Stimulated activated CD4-positive, alpha-beta T cell treated with anti-CD3 and anti-CD28 coated beads, Interleukin-4, amount 100 ng/mL, for 1 hour (primary cell): ENCODE measurements at places on chromosomes 16 and 17.

DNA sequence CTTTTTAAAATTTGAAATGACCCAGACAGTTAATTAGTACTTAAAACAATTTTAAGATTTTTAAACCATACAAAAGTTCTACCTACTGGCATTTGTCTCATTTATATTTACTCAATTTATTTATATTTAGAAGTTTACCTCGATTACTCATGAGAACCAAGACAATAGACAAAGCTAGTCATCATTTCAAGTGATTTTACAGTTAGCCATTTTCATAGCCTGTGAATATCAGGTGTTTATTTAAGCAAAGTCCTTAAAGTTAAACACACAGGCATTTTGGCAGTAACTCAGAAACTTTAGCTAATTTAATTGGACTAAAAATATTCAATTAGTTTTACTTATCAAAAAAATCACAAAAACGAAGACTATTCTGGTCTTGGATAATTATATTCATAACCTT is 101.6 kb upstream of the KIF2B start:
- DNase-seq: no peak

GRCh38 chr17:73042809-73043685 is 49.4 kb downstream of the SLC39A11 start:
- no peak for DNase-seq

DNA sequence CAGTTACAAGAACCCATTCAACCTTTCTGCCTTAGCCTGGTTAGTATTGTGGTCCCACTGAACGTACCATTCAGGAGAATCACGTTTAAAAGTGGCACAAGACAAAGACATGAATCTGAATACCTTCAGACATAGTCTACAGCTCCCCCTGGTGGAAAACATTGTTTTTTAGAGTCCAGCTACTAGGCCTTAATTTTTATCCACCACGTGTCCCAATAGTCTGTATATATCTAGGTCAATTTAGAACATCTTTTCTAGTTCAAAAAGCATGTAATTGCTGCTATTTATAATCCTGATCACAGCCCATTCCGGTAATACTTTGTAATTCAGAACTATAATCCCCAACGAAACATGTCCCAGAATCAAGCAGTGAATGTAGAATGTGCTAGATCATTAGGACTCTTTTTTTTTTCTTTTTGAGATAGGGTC is 13.7 kb upstream of the GUCY2D start:
- no peak for DNase-seq

GRCh38 chr17:82913304-82914043 is 73.7 kb upstream of the ZNF750 start:
- DNase-seq: no peak

DNA sequence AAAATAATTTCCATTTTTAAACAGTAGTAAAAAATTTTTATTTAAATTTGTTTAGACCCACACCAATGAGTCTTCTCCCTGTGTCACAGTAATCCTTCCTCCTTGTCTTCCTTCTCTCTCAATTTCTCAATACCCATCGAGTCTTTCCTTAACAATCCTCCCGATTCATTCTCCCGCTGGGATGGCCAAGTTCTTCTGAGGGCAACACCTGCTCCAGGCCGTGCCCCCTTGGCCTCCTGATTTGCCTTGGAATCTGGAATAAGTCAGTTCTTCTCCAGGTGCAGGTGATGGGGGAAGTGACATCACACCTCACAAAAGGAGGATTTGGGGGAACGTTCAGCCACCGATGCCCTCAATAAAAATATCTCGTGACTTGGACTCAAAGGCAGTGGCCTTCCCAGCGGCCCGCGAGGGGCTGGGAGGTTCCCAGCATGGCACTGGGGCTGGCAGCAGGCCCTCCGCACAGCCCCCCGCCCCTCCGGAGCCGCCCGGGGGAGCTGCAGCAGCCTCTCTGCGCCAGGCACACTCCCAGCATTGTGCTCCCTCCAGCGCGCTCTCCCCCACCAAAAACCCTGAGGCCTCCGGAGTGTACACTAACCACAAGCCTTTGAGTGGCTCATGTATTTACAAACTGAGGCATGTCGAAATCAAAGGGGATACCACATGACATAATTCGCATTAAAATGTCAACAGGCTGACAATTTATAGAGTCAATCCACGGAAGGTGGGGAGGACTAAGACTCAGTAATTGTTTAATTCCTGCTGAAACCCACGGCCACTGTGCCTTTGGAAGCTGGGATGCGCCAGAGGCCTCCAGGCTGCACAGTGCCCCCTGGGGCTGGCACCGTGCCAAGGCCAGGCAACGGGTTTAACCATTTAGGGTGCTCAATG is 120.5 kb downstream of the ZFHX3 start:
- no peak for DNase-seq

DNA sequence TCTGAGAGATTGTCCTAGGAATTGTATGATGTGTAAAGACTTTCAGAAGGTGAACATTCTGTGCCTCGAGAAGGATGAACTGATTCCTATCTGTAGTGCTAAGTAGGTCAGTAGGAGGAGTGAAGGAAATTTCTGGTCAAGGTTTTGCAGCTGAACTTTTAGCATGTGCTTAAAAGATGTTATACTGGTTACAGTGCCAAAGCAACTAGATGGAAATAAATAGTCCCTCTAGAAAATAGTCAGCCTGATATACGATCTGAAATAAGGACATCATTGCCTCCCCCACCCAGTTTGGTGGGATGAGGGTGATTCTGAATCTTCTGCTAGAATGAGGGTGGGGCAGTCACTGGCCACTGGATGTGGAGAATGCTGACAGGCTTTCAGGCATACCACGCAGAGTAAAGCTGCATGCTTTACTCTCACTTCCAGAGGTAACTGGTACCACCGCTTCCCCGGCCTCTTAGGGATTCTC is 57.2 kb upstream of the VPS4A start:
- no peak for DNase-seq

DNA sequence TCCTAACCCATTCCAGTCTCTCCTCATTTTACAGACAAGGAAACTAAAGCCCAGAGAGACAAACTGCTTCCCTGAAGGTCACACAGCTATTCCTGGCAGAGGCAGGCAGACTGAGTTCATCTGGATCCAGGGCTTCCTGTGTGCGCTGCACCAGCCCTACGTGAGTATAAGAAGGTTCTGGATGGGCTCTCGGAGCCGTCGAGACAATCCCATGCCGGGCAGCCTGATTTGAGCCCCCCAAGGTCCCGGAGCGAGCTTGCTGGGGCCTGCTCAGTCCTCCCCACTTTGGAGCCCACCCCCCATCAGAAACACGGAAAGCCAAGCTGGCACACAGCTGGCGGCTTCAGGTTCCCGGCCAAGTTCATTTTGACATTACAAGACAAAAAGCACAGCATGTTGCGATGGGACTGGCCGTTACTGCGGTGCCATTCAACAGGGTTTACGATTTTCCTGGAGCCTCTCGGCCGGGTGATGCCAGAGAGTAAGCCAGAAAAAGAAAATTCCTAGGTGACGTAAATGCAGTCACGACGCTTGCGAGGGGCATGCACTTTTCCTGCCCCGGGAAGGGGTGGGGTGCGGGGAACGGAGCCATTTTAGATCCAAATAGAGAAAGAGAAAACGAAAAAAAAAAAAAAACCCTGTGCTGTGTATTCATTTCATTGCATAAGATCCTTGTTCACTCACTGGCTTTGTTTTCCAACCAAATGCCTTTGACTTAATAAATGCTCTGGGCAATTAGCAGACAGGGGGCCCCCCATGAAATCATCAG is 167.1 kb upstream of the FOXF1 start:
- no peak for DNase-seq

GRCh38 chr17:68526548-68526947 is 14.3 kb downstream of the PRKAR1A start:
- DNase-seq: no peak

- DNase-seq: no peak
Observed at GRCh38 chr17:71402661-71403141, 718.1 kb upstream of the SOX9 start.

DNA sequence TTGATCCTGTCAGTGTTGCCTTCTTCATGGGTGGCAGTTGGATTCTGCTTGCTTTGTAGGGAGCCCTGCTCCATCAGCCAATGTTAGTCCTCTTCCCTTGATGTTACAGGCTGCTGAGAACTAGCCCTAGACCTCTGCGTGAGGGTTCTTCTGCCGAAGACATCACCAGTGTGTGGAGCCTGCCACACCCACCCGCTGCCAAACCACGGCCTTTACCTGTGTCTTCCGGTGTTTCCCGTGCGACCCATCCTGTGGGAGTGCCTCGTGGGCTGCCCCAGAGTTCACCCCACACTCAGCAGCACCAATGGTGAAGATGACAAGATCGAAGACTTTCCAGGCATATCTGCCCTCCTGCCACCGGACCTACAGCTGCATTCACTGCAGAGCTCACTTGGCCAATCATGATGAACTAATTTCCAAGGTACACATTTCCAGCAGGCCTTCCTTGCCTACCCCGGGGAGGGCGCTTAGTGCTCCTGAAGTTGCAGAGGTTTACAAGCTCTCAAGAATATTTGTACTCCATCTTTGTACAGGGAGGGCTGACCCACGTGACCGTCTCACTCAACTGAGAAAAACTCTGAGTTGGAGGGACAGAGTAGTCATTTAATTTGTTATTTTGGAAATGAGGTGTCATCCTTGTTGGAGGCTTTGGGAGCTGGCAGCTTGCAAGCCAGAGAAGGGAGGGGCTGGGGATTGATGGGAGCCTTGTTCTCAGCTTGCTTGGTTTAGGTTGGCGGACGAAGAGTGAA is 21.8 kb downstream of the YPEL2 start:
- DNase-seq: no peak

DNA sequence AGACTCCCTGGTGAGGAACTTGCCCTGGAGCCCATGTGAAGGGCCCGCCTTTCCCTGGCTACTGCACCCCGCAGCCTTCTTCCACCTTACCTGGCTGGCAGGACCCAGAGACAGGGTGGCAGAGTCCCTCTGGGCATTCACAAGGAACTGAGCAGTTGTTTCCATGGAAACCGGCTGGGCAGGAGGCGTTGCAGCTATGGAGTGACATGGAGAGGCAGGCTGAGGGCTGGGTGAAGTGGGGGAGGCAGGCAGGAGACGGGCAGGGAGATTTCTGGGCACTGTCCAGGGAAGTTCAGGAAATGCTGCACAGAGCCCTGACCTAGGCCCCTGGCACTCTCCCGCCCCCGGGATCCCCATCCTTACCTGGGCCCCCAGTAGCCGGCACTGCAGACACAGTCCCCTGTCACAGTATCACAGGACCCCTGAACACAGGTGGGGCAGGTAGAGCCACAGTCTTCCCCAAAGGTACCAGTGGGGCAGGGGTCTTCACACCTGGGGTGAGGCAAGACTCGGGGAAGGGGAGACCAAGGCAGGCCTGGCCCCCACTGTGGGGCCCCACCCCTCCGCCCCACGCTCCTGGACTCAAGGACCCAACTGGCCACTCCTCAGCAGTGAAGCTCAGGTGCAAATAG is 5.9 kb downstream of the SCARF1 start:
- no peak for DNase-seq

- DNase-seq: no peak
Observed at GRCh38 chr17:59372138-59372751, 40.8 kb downstream of the YPEL2 start.

GRCh38 chr17:8060274-8060673 is 21.4 kb downstream of the ALOX15B start:
- peak; percentile 16 for DNase-seq

DNA sequence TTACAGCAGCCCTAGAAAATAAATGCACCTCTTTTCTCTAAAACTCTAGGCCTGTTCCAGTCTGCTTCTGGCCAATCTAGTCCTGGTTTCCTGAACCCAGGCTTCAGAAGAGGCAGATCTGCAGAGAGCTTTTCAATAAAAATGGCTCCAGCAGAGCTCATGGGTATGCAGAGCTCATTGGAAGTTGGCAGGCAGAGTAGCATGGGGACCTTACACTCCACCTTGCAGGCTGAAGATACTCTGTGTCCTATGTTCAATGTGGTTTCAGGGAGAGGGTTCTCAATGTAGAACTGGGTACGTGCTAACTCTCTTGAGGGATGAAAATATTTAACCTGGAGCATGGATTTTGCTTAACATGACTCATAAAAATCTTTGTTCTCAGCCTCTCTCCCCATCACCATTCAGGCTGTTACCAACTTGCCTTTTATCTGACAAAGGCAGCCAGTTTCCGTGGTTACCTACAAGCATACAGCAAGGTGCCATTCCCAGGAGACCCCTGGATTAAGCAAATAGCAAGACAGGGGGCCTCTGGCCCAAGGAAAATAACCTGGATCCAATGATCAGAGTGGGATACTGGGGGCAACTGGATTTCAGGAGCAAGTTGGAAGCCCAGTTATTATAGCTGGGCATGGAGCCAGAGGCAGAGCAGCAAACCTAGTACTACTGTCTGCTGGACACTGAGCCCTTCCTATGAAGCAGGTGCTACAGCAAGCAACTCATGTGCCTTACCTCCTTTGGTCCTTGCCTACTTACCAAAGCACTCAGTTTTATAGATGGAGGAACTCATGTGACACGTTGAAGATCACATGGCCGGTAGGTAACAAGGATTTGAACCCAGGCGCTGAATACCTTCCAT is 98.2 kb upstream of the DHX40 start:
- DNase-seq: no peak
